Esophagus muscularis mucosa (tissue), 4 donors: ENCODE measurements at places on chromosomes 16 and 17. TPM values are rescaled to one million over a fixed set of nuclear protein-coding genes. Genes with fewer than 3 reads are reported as not detected.

RCVRN gene
- total RNA-seq = not detected

- DNase-seq = no peak
Observed at GRCh38 chr16:71626018-71626857, at the start of gene MARVELD3. TSS of gene MARVELD3 (plus strand) at chr16:71626184. CDS start at chr16:71626230, 46 bp downstream.

TMEM235 gene
- total RNA-seq = not detected

DNA sequence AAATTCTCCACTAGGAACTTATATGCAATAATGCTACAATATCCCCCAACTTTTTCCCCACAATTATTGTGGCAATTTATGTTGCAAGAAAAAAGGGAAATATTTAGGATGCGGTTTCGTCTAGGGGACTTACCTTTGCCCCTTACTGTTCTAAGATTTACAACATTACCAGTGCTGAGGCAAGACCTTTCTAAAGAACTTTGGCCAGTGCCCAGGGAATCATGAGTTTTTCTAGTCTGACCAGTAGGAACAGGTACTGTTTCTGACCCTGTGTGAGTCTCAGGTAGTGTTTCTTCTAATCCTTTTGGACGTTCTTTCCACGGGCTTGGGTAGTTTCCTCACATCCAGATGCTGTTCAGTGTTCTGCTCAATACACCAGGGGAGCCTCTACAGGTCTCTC, 373.7 kb downstream of the HAPSTR1 start:
- DNase-seq = peak; percentile 42

HSD17B1 gene
- total RNA-seq = 0.13 TPM

CHST6 gene
- total RNA-seq = 0.97 TPM

- no peak for DNase-seq
Observed at GRCh38 chr16:85495259-85495658, 117.9 kb upstream of the GSE1 start.

ZP2 gene
- total RNA-seq = not detected

VASN gene
- total RNA-seq = 7.1 TPM

DRC3 gene
- total RNA-seq = 1.8 TPM

DNA sequence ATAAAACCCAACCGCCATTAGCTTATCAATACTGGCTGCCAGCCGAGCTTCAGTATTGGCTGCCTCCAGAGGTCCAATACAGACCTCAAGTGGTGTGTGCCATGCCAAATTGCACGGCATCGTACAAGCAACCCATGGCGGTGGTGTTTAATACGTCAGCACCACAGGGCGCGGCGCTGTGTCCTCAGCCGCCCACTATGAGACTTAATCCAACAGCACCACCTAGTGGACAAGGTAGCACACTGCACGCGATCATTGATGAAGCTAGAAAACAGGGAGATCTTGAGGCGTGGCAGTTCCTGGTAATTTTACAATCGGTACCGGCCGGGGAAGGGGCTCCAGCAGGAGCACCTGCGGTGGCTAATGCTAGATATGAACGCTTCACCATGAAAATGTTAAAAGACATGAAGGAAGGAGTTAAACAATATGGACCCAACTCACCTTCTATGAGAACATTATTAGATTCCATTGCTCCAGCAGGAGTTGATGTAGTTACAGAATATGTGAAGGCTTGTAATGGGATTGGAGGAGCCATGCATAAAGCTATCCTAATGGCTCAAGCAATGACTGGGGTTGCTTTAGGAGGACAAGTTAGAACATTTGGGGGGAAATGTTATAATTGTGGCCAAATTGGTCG, 15.4 kb downstream of the FLYWCH1 start:
- peak; percentile 97 for DNase-seq
